NCI-H510A treated with DMSO at 0.1 percent for 48 hours (cell line): ENCODE measurements at places on chromosomes 1 and 21.

DNA sequence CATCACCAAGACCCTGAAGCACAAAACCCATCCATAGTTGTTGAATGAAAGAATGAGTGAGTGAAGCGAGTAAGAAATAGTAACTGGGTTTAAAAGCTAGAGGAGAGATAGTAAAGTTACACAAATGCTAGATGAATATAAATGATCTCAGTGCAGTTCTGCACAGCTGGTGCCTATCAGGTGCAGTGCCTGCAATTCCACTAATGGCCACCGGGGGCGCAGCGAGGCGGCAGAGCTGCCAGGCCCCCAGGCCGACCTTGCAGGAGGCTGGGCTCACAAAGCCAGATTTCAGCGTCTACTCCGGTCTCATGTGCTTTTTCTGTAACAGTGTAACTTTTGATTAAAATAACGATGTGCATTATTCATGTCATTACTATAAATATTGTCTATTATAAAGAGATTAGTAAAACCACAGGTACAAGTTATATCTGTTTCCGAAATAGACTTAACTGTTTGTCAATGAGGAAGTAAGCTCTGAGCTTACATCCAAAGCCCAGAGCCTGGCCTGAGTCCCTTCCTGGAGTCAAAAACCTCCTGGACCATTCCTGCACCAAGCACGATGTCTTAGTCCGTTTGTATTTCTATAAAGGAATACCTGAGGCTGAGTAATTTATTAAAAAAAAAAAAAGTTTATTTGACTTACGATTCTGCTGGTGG lies 477.6 kb downstream of the NPHP4 start:
- peak; percentile 58 for DNase-seq

GRCh38 chr1:157081707-157082106 lies 17.9 kb downstream of the ETV3L start:
- DNase-seq = no peak

GRCh38 chr1:222582099-222582774 lies 7.5 kb downstream of the TAF1A start:
- DNase-seq = no peak

- DNase-seq = no peak
Measured at GRCh38 chr1:214454569-214455396, 96.6 kb downstream of the PTPN14 start.

- DNase-seq = no peak
Measured at GRCh38 chr1:186519982-186520381, 59.1 kb upstream of the PDC start.

DNA sequence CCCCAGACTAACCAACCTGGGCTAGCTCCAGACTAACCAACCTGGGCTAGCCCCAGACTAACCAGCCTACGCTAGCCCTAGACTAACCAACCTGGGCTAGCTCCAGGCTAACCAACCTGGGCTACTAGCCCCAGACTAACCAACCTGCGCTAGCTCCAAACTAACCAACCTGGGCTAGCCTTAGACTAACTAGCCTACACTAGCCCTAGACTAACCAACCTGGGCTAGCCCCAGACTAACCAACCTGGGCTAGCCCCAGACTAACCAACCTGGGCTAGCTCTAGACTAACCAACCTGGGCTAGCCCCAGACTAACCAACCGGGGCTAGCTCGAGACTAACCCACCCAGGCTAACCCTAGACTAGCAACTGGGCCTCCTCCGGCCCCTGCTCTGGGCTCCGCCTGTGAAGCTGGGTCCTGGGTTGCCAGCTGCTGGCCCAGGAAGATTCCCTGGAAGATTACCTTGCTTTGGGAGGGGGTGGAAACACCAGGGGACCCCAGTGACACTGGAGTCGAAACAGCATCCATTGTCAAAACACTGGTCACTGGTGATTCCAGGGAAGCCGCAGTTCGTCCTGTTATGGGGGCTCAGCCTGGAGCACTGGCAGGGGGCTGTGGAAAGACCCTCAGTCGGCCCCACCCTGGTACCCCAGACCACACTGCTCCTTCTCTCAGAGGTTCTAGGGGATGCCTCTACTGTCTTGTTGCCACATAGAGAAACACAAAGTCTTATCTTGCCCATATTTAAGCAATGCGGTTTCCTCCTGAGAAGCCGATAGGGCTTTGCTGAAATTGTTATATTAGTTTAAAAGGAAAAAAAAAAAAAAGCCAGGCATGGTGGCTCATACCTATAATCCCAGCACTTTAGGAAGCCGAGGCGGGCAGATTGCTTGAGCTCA lies 1.1 kb downstream of the TFF2 start:
- no peak for DNase-seq

GRCh38 chr1:162954824-162955223 lies 93.8 kb upstream of the CCDC190 start:
- DNase-seq = no peak

GRCh38 chr21:35026617-35027562 lies 22.2 kb downstream of the RUNX1 start:
- DNase-seq = peak; percentile 22

- DNase-seq = no peak
Measured at GRCh38 chr21:16590186-16590585, 860.4 kb downstream of the USP25 start.

GRCh38 chr1:87686136-87686495 lies 357.4 kb downstream of the LMO4 start:
- no peak for DNase-seq
